ENCODE measurements at places on chromosomes 7 and 10.

- DNase-seq, result no peak
These were observed 90.2 kb downstream of the PPP1R9A start for GRCh38 chr7:94997547-94997946.

GRCh38 chr10:34254596-34254995 lies 560.5 kb downstream of the PARD3 start:
- DNase-seq, result peak; percentile 41

DNA sequence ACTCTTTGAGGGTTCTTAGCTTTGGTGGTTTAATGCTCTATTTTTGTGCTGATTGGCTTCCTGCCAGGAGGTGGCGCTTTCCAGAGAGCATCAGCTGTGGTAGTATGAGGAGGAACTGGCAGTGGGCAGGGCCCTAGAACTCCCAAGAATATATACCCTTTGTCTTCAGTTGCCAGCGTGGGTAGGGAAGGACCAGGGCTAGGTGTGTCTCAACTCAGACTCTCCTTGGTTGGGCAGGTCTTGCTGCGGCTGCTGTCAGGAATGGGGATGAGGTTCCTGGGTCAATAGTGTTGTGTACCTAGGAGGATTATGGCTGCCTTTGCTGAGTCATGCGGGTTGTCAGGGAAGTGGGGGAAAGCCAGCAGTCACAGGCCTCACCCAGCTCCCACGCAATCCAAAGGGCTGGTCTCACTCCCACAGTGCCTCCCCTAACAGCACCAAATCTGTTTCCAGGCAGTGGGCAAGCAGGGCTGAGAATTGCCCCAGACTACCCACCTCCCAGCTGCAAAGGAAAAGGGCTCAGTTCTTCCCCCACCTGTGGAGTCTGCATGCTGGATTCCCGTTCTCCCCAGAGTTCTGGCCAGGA lies 191.5 kb downstream of the PHTF2 start:
- peak; percentile 91 for DNase-seq

DNA sequence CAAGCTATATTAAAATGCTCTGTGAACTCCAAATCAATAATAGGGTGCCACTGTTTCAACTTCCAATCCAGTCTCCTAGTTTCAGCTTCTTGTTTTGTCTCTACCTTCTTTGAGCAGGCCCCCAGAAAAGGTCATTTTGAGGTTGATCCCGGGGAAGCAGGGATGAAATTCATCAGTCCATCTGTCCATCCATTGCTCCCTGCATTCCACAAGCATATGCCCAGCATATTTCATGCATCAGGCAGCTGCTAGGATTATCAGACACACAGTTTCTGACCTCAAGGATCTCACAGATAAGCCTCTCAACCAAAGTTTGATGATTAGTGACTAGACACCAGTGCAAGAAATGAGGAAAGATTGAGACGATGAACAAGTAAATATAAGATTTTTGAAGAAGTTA lies 186.6 kb upstream of the PDE1C start:
- DNase-seq, result no peak

- DNase-seq, result no peak
These were observed 329.2 kb upstream of the LRGUK start for GRCh38 chr7:133797818-133798520.

DNA sequence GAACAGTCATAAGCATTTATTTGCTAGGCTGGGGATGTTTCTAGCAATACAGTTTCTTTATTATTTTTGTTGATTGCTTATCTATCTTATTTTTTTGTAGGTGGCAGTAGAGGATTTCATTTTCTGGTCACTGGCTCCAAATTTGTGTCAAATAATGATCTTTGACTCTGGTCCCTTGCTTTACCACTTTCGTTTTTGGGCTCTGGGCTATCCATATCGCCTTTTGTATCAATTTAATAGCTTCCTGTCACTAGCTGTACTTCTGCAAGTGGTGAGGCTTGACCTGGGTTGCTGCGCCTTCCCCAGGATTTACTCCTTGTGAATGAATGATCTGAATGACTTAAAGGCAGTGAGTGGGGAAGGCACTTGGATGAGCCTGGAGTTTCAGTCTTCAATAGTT lies 48.4 kb downstream of the MDFIC start:
- DNase-seq, result peak; percentile 62

- DNase-seq, result no peak
These were observed 70.6 kb downstream of the KMT2E start for GRCh38 chr7:105084581-105084980.

- no peak for DNase-seq
These were observed 212.2 kb downstream of the CHRM2 start for GRCh38 chr7:137080516-137081203.

DNA sequence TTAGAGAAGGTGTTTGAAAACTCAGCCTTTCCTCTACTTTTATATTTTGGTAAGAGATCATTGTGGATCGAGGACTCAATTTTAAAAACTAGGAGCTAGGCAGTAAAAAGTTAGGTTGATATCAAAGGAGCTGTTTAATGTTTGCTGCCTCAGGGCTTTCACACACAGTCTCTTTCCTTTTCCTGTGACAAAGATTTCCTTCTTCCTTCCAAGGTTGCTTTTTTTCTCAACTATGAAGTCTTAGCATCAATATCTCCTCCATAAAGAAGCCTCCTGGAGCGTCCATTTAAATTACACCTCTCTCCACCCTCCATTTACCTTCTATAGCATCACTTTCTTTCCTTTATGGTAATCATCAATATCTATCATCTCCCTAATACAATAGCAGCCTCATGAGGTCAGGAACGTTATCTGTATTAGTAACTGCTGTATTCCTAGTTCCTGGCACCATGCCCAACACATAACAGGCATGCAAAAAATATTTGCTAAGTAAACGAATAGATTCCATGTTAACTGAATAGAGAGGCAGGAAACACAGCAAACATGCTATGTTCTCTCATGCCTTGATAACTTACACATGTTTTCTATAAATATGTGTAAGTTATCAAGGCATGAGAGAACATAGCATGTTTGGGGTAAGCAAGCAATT lies 48.5 kb downstream of the GNAT3 start:
- no peak for DNase-seq

- DNase-seq, result peak; percentile 42
These were observed at the start of gene DENND11 for GRCh38 chr7:141702047-141702567. TSS of gene DENND11 (minus strand) at chr7:141702166. CDS start at chr7:141702153, 13 bp downstream.

DNA sequence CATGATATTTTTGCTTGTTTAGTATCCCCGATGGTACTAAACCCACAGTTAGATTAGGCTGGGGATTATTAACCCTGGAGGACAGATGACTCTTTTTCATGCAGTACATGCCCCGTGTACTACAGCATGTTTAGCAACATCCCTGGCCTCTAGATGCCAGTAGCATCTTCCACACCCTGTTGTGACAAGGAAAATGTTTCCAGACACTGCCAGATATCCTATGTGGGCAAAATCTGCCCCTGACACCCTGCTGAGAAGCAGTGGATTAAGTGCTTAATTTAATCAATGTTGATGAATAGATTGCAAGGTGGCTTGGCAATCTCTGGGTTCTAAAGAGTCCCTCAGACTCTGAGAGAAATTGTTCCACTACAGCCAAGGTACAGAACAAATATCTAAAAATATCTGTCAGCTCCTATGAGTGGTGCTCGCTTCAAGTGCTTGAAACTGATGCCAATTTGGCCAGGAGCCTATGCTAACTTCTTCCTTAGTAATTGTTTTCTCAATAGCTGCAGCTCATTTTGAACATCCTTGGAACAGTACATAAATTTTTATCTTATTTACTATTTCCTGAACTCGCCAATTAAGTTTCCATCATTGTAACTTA lies 247.0 kb downstream of the SORCS1 start:
- no peak for DNase-seq

DNA sequence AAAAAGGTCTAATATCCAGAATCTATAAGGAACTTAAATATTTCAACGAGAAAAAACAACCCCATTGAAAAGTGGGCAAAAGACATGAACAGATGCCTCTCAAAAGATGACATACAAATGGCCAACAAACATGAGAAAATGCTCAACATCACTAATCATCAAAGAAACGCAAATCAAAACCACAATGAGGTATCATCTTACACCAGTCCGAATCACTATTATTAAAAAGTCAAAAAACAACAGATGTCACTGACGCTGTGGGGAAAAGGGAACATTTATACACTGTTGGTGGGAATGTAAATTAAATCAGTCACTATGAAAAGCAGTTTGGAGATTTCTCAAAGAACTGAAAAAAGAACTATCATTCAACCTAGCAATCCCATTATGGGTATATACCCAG lies 6.0 kb downstream of the VWDE start:
- DNase-seq, result no peak

DNA sequence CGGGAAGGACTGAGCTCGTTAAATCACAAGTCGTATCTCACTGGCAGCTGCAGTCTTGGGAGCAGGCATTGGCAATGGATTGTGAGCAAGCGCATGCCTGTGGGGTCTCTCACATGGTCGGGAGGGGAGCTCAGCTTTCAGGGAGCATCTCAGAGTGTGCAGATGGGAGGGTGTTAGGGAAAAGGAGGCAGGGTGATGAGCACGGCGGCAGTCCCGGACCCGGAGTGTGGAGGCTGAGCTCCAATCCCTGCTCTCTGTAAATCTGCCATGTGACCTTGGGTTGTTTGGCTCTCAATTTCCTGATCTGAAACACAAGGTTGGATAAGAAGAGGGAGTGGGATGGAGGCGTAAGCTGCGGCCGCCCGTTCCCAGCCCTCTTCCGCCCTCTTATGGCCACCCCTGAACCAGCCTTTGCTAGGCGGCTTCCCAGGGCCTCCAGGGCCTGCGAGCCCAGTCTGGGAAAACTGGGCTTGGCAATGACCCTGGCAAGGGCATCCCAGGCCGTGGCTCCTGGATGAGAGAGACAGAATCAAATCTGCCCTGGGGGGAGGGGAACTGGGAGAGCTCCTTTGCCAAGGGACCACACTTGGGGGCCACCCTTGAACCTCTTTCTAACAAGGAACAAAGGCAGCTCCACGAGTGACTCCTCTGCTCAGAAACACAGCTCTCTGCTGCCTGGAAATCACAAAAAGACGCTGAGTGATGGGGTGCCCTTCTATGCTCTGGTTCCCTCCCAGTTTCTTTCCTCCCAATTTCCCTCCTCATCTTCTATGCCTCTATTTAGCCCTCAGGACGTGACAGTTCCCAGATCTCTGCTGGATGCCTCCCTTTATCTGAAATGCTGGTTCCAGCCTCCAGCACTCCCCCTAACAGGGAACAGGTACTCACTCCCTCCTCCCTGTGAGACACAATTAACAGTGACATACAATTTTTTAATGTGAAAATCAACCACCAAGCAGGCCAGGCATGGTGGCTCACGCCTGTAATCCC lies 41.7 kb upstream of the LOXL4 start:
- DNase-seq, result peak; percentile 69

- DNase-seq, result no peak
These were observed 245.1 kb downstream of the DGKI start for GRCh38 chr7:137601642-137602041.

GRCh38 chr10:30784897-30785605 lies 155.5 kb upstream of the LYZL2 start:
- no peak for DNase-seq

GRCh38 chr10:93475871-93476270 lies 6.3 kb downstream of the MYOF start:
- peak; percentile 62 for DNase-seq

DNA sequence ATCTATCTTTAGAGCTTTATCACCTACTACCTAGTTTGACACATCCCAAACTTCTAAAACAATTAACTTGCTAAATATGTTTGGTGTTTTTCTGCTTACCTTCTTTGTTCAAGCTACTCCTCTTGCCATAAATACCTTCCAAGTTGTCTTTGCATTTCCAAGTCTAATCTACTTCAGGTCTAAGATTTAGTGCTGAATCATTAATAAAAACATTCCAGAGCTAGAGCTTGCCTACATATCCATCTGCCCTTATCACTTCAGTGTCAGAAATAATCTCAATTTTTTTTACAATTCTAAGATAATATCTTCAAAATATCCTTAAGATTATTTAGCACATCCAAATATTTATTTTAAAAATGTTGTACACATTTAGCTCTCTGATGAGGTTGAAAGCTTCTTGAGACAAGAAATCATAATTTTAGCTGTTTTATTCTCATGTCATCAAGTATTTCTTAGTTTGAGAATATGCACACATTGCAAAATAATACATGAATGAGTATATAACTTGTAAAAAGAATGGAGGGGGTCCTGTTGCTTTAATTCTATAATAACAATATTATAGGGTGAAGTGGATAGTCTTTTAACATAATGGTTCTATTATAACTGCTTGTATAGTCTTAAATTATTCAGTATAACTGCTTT lies 466.3 kb downstream of the SEMA3D start:
- DNase-seq, result no peak

DNA sequence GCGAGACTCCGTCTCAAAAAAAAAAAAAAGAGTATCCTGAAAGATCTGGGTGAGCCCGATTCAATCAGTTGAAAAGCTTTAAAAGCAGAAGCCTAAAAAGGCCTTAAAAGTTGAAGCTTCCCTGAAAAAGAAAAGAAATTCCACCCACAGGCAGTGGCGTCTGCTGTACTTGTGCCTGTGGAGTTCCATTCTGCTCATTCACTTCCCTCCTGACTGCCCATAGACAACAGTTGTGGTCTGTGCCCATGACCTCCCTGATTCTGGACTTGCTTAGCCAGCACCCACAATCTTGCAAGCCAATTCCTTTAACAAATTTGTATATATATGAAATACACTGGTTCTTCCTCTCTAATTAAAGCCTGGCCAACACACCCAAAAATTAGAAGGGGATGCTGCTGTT lies 141.7 kb downstream of the DLG5 start:
- no peak for DNase-seq

DNA sequence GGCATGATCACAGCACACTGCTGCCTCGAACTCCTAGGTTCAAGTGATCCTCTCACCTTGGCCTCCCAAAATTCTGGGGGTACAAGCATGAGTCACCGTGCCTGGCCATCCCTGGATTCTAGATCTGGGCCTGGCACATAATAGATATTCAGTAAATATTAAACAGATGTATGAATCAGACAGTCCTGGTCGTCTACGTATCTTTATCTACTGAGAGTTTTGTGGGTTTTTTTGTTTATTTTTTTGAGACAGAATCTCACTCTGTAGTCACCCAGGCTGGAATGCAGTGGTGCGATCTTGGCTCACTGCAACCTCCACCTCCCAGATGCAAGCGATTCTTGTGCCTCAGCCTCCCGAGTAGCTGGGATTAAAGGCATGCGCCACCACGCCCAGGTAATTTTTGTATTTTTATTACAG lies 24.3 kb upstream of the ITGB1 start:
- DNase-seq, result no peak

- no peak for DNase-seq
These were observed 5.7 kb downstream of the ANK3 start for GRCh38 chr10:60384011-60384410.

DNA sequence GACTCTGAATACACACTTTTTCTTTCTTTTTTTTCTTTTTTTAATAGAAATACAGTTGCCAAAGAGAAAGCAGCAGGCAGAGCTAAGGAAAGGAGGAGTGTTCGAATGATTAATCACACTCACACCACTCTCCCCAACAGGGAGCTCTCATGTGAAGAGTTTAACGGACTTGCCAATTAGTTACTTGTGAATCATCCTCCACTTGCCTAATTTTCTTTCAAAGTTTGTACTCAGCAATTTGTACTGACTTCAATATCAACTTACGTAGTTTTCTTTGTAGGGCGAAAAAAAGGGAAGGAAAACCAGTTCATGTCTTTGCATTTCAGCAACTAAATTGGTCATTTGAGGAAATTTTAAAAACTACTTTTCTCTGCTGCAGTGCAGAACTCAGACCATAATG lies 109.2 kb downstream of the PIP4K2A start:
- peak; percentile 53 for DNase-seq
